ENCODE measurements at places on chromosomes 5 and 9. TPM values are rescaled to one million over a fixed set of nuclear protein-coding genes. Genes with fewer than 3 reads are reported as not detected.
A peak's percentile ranks its signal among the peaks of the same experiment; 100 is the strongest.

DNA sequence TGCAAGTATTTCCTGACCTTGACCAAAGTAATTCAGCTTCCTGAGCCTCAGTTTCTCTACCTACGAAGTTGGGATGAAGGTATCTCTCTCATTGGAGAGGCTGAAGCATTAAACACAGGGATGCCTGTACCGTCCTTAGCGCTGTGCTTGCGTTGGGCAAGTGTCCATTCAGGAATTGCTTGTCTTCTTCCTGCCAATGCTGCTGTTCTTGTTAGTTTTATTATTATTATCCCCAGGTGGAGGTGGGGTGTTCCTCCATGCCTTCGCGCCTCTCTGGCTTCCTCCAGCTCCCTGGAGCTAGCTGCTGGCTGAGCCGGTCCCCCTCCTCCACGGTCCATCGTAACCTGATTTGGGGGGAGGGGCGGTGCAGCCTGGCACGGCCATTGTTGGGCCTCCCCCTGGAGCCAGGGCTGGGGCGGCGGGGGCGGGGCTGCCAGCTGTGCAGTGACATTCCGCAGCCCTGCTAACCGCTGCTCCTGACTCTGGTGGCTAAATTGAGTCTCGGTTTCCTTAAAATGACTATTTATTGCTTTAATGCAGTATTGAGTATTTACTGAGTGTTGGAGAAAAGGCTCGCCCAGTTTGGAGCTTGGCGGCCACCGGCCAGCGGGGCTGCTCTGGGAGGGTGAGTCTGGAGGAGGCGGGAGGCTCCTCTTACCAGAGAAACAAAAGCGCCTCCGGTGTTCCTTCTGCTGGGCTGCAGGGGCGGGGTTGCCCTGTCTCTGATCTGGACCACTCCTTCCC lies 51.3 kb downstream of the LMX1B start:
- peaks cover 4% of the 10 kb centered on the region for H3K4me1 ChIP-seq
- no peak overlapping the region for H3K4me3 ChIP-seq
- peaks cover 43% of the 10 kb centered on the region for H3K27me3 ChIP-seq
- H3K27ac ChIP-seq = no peak overlapping the region

DNA sequence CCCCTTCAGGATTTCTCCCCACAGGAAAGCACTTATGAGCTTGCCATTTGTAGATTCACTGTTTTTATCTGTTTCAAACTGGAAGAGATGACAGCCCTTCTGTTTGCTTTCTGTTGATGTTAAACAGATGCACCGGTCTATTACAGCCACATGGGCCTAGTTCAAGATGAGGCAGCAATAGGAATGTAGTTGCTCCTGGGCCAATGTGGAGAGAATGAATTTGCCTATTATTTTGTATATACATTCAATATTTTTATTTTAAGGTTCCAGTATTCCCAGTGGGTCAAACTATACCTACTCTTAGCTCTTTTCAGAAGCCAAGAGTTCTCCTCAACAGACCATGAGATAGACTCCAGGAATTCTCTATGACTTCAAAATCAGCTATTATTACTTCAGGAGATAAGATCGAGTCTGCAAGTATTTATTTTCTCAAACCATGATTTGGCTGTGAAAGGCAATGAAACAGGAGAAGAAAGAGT lies 461.6 kb downstream of the RASEF start:
- H3K4me1 ChIP-seq = no peaks in the 10 kb centered on the region
- H3K36me3 ChIP-seq = no peaks in the 10 kb centered on the region
- no peaks in the 10 kb centered on the region for H3K27me3 ChIP-seq

The PLAC8L1 gene
- not detected for total RNA-seq

DNA sequence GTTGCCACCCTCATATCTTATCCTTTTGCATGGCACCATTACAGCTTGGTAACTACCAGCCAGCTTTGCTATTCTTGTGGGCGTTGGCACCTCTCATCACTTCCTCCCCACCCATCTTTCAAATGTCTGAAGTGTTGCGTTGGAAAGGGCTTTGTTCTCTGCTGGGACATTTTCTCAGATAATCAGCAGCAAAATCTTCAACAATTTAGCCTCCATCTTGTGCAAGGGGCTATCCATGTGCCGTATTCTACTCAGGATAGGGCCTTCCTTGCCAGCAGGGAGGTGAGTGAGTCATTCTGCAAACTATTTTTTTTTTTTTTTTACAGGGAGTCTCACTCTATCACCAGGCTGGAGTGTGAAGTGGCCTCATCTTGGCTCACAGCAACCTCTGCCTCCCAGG lies 62.1 kb upstream of the NUDT12 start:
- no peak for DNase-seq
- no peaks in the 10 kb centered on the region for H3K4me1 ChIP-seq
- no peak overlapping the region for H3K4me3 ChIP-seq

DNA sequence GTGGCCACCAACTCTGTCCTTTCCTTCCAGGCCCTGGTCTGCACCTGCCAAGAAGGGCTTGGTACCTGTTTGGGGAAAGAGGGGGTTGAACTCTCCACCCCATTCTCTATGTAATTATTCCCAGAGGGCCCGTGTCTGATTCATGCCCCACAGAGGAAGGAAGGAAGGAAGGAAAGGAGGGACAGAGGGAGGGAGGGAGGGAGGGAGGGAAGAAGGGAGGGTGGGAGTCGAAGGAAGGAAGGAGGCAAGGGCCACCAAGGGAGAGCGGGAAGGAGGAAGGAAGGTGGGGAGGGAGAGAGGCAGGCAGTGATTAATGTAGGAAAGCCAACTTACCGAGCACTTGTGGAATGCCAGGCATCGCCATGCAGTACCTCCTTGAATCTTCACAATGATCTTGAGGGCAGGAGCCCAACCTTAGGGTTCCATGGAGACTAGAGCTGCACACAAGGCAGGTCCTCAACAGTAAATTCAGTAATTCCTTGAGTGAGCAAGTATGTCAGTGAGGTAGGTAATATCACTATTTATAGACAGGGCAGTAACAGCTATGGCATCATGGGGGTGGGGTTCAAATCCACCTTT lies 75.8 kb downstream of the FGF18 start:
- H3K36me3 ChIP-seq = no peaks in the 10 kb centered on the region
- H3K27me3 ChIP-seq = no peaks in the 10 kb centered on the region
- H3K27ac ChIP-seq = peak overlapping the region; percentile 33
- H3K4me3 ChIP-seq = no peak overlapping the region
- DNase-seq = no peak

- DNase-seq = no peak
- H3K36me3 ChIP-seq = peaks cover 87% of the 10 kb centered on the region
- no peak overlapping the region for H3K27ac ChIP-seq
Measured at GRCh38 chr9:128979111-128979510, 31.6 kb downstream of the NUP188 start.

GRCh38 chr9:33469891-33470290 lies 3.8 kb downstream of the NOL6 start:
- peaks cover 72% of the 10 kb centered on the region for H3K36me3 ChIP-seq
- H3K27me3 ChIP-seq = no peaks in the 10 kb centered on the region
- DNase-seq = no peak
- peaks cover 17% of the 10 kb centered on the region for H3K4me1 ChIP-seq
- no peak overlapping the region for H3K4me3 ChIP-seq
- H3K27ac ChIP-seq = no peak overlapping the region

DNA sequence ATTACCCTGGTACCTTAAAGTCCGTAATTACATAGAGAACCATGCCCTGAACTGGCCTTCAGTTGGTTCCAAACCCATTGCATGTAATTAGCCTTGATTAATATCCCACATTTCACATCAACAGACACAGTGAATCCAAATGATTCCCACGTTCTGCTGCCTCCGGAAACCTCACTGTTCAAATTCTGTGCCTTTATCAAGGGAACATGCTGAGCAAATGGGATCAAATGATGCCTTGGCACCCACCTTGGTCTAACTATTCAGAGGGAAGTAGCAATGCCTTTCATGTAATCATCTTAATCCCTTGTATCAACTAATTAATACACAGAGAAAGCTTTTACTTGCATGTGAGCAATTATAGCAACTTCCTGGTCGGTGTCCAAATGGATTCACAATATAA lies 100.6 kb downstream of the EFNA5 start:
- DNase-seq = no peak
- H3K4me3 ChIP-seq = no peak overlapping the region
- H3K36me3 ChIP-seq = no peaks in the 10 kb centered on the region
- H3K4me1 ChIP-seq = no peaks in the 10 kb centered on the region
- no peak overlapping the region for H3K27ac ChIP-seq

DNA sequence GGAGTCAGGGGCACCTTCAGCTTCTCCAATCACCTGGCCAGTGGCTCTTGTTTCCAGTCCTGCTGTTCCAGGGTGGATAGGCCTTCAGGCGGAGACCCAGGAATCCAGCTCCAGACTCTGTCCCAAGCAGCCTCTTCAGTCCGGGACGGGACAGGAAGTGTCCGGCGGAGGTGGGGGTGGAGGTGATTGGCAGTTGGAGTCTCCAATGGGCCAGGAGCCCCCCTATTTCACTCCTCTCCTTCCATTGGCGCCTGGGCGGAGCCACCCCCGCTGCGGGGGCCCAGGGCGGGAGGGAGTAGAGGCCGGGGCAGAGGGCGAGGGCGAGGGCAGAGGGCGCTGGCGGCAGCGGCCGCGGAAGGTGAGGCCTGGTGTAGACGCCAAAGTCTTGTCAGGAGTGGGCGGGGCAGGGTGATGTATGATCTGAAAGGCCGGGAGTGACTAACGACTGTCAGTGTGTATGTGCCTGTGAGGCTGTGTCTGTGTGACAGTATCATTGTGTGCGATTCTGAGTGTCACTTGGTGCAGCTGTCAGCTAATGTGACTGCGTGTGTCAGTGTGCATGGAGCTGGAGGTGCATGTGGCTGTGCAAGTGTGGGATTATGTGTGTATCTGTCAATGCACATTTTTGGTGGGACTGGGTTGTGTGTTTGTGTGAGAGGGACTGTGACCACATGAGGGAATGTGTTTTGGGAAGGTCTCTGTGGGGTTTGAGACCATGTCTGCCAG lies at the start of gene IL11RA:
TSS of gene IL11RA (plus strand) at position 310 of the 726 bp plus-strand sequence. CDS start 3,033 bp downstream, outside the sequence.
- peak within 1 kb of the TSS; percentile 30 for H3K4me3 ChIP-seq
- peaks cover 26% of the 10 kb centered on the region for H3K36me3 ChIP-seq
- peaks cover 40% of the 10 kb centered on the region for H3K4me1 ChIP-seq
- peak within 1 kb of the TSS; percentile 14 for H3K27ac ChIP-seq

The PDE6A gene
- 0.91 TPM for total RNA-seq
